NCI-H526 (cell line): ENCODE measurements at places on chromosomes 4 and X.

DNA sequence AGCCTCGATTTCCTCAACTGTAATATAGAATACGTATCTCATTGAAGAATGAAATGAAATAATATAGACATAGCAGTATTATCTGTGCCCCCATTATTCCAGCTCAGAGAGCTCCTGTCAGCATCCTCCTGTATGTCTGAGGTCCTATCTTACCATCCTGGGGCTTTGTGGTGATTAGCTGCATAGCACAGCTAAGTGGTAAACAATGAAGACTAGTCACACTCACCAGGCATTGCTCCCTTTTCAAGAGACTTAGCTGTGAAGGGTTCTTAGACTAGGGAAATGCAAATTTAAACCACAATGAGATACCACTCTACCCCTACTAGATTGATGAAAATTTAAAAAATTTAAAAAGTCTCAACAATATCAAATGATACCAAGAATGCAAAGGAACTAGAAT, 172.9 kb downstream of the SLC39A8 start:
- DNase-seq = peak; percentile 0

DNA sequence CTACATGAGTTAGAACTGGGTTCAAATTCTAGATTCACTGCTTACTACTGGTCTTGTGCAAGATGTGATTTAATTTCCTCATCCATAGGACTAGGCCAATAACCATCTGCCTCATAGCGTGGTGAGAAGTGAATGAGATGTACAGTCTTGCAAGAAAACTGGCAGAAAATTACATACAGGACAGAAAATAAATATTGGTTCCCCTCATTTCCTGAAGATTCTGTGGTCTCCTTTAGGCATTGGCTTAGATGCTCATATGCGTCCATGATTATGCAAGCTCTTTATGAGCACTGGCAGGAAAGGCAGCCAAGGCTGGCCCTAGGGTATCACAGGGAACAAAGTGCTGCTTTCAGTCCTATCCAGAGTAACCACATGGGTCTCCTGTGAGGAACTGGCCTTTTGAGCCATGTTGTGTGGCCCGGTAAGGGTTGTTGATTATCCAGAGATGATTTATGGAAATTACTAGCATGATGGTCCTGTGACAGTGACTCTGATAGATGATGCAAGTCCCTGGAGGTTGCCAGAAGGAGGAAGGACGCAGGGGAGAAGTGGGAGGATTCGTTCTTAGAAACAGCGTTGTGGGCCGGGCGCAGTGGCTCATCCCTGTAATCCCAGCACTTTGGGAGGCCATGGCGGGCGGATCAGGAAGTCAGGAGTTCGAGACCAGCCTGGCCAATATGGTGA, 9.9 kb upstream of the MOB1B start:
- DNase-seq = no peak

- DNase-seq = no peak
These were observed 1900.0 kb downstream of the C4orf33 start for GRCh38 chr4:130995988-130996387.

GRCh38 chr4:46856333-46856732, 52.7 kb downstream of the COX7B2 start:
- no peak for DNase-seq

- DNase-seq = peak; percentile 28
These were observed at the start of gene ABCG2 for GRCh38 chr4:88158489-88159228. TSS of gene ABCG2 (minus strand) at chr4:88158639. CDS start at chr4:88139995, 18,644 bp downstream.

DNA sequence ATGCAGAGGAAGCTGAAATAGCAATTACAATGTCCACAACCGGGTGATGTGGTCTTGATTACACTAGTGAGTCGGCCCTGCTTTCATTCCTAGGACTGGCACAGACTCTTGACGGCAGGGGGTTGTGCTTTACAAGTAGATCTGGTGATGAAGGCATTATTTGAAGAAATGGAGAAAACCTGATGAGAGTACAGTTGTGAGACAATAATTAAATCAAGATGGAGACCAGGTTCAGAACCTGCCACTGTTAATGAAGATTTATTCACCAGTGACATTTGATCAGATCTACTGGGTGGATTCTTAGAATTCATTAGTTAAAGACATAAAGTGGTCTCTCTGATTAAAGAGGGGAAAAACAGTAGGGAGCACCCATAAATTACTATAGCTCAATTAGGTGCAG, 747.2 kb downstream of the STPG2 start:
- no peak for DNase-seq

- peak; percentile 64 for DNase-seq
These were observed 46.8 kb downstream of the UGT2A3 start for GRCh38 chr4:68904786-68905185.

- DNase-seq = no peak
These were observed 5.2 kb upstream of the TMEM156 start for GRCh38 chr4:39037491-39037825.

DNA sequence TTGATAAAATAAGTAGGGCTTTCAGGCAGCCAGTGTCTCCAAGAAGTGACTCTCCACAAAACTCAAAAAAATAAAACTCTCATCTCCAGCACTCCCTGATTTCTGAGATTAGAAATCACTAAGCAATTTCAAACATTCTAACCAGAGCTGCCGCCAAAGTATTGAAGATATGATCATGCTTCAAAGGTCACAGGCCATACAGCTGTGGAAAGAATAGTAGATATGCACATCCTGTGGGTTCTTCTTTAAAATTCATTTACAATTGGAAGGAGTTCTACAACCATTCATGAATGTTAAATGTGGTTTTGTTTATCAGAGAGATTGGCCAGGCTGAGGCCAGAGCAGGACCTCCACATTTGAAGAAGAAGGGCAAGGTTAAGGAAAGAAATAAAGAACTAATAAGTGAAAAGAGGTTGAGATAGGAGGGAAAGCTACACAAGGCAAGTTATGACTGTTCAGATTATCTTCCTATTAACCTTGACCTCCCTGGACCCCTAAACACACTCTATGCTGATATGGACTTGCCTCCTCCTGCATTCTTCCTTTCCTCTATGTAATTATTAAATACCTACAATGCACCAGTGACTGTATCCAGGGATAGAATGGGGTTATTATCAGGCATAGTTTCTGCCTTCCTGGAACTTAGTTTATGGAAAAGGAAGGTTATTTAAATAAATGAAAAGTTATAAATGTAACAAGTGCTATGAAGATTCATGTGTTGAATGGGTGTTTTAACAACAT, 56.4 kb downstream of the USP38 start:
- DNase-seq = no peak
